Activated T-helper 2 cell treated with anti-CD3 and anti-CD28 coated beads, Interferon-gamma antibody, Interleukin-2, Interleukin-4, amounts not matched to agents 10 μg/mL and 5 μg/mL and 100 μg/mL, durations not matched to agents 14 hours and 24 hours and 36 hours (primary cell): ENCODE measurements at places on chromosomes 13 and 19.

GRCh38 chr13:50366488-50367174 lies 351.4 kb downstream of the KCNRG start:
- H3K4me3 ChIP-seq: peak overlapping the region; percentile 71
- no peaks in the 10 kb centered on the region for H3K36me3 ChIP-seq

GRCh38 chr19:14511229-14511593 lies 7.0 kb downstream of the DNAJB1 start:
- DNase-seq: no peak
- H3K27me3 ChIP-seq: no peaks in the 10 kb centered on the region
- no peak overlapping the region for H3K4me3 ChIP-seq
- H3K4me1 ChIP-seq: peaks cover 44% of the 10 kb centered on the region
- H3K36me3 ChIP-seq: peaks cover 29% of the 10 kb centered on the region

DNA sequence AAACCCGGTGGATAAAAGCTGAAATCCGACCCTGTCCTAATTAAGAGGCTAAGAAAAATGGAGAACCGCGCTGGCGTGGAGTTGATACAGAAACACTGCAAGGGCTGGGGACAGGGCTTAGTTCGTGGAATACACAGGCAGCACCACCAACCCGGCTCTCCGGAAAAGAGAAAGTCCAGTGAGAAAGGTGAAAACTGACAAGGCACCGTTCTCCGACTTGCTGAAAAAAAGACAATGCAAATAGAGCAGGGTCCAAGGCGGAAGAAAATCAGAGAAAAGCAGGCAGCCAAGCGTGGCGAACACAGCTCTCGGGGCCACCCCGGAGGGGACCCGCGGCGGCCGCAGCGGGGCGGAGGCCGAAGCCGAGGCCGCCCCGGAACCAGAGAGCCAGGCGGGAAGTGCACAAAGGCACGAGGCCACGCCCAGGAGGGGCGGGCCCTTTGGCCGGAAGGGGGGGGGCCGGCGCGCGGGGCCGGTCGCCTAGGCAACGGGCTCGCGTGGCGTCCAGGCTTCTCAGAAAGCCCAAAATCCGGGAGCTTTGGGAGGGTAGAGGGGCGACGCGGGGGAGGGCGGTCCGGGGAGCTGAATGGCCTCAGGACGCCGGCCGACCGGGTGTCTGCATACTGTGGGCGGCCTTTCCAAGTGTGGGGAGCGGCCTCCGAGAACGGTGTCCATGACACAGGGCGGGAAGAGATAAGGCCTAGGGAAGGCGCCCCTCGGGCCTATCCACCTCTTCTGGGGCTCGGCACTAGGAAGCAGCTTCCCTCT lies 1.2 kb upstream of the ING1 start:
- H3K27ac ChIP-seq: peak overlapping the region; percentile 93
- H3K36me3 ChIP-seq: no peaks in the 10 kb centered on the region
- peak overlapping the region; percentile 98 for H3K4me3 ChIP-seq
- peaks cover 13% of the 10 kb centered on the region for H3K4me1 ChIP-seq

DNA sequence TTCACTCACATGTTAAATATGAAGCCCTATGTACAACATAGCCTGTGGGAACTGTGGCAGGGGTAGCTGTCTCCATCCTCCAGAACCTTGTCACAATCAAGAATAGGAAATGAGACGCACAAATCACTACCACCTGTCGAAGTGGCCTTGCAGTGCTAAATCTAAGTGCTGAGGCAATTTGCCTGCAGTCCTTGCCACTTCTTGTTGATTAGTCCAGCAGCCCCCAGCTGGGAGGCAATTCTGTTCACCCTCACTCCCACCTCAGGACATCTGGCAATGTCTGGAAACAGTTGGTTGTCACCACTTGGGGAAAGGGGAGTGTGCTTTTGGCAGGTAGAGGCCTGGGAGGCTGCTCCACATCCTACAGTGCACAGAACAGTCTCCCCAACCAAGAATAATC lies 10.7 kb downstream of the RFX2 start:
- no peaks in the 10 kb centered on the region for H3K27me3 ChIP-seq
- peaks cover 8% of the 10 kb centered on the region for H3K36me3 ChIP-seq
- no peak for DNase-seq
- H3K4me1 ChIP-seq: peaks cover 12% of the 10 kb centered on the region
- H3K4me3 ChIP-seq: no peak overlapping the region

DNA sequence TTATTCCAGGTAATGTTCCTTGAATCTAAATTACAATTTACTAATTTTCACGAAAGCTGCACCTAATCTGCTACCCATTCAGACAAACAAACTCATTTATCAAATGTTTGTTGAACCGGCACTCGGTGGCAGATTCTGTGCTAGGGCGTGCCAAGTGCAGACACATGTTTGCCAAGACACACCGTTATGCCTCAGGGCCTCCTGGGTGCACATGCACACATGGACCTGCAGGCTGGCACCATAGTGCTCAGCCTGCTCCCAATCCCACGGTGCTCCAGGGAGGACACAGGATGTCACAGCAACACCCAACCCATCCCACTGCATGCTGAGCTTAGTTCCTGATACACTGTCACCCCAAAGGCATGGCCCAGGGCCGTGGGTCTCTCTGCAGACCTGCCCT lies 7.7 kb downstream of the SCGB2B2 start:
- H3K4me3 ChIP-seq: no peak overlapping the region
- peaks cover 6% of the 10 kb centered on the region for H3K27me3 ChIP-seq
- H3K27ac ChIP-seq: no peak overlapping the region
- DNase-seq: no peak

DNA sequence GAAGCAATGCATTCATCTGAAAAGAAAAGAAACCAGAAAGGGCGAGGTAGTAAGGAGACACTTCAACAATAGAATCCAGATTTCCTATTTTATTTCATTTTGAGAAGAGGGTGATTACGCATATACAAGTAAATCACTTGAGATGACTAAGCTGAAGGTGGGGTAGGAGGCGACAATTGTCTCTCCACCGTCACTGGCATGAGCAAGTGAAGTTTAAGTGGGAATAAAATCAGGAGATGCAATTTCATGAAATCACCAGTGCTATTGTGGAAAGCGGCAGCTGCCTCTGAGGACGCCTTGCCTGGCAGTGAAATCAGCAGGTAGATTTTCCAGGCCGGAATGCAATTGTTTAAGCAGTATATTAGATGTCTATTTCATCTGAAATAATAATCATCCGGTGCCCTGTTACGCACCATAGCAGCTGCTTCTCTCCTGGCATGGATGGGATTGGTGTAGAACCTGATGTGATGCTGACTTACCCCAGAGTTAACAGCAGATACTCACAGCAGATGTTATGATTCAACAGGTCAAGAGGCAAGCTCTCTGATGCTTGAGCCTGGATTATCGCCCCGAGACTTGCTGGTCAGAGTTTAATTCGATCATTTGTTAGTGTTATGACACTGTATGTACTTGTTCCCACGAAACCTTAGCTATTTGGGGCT lies 64.3 kb downstream of the RASL11A start:
- no peaks in the 10 kb centered on the region for H3K4me1 ChIP-seq
- peaks cover 6% of the 10 kb centered on the region for H3K27me3 ChIP-seq
- no peaks in the 10 kb centered on the region for H3K36me3 ChIP-seq
- H3K27ac ChIP-seq: no peak overlapping the region

- no peak overlapping the region for H3K27ac ChIP-seq
- DNase-seq: no peak
- H3K4me3 ChIP-seq: no peak overlapping the region
- H3K4me1 ChIP-seq: no peaks in the 10 kb centered on the region
- H3K27me3 ChIP-seq: no peaks in the 10 kb centered on the region
- no peaks in the 10 kb centered on the region for H3K36me3 ChIP-seq
Observed at GRCh38 chr13:113374511-113375175, 10.7 kb upstream of the GRTP1 start.

- DNase-seq: no peak
- H3K4me3 ChIP-seq: no peak overlapping the region
- H3K36me3 ChIP-seq: no peaks in the 10 kb centered on the region
- H3K27ac ChIP-seq: no peak overlapping the region
- no peaks in the 10 kb centered on the region for H3K27me3 ChIP-seq
Observed at GRCh38 chr19:32232449-32232848, 113.0 kb upstream of the ZNF507 start.

GRCh38 chr19:45125975-45126493 lies 33.1 kb downstream of the PPP1R37 start:
- DNase-seq: peak; percentile 58
- peaks cover 7% of the 10 kb centered on the region for H3K4me1 ChIP-seq
- no peaks in the 10 kb centered on the region for H3K27me3 ChIP-seq
- H3K36me3 ChIP-seq: no peaks in the 10 kb centered on the region

- DNase-seq: no peak
- no peaks in the 10 kb centered on the region for H3K27me3 ChIP-seq
- no peaks in the 10 kb centered on the region for H3K36me3 ChIP-seq
- H3K27ac ChIP-seq: no peak overlapping the region
- H3K4me1 ChIP-seq: no peaks in the 10 kb centered on the region
Observed at GRCh38 chr13:72444999-72445398, 282.4 kb downstream of the MZT1 start.

DNA sequence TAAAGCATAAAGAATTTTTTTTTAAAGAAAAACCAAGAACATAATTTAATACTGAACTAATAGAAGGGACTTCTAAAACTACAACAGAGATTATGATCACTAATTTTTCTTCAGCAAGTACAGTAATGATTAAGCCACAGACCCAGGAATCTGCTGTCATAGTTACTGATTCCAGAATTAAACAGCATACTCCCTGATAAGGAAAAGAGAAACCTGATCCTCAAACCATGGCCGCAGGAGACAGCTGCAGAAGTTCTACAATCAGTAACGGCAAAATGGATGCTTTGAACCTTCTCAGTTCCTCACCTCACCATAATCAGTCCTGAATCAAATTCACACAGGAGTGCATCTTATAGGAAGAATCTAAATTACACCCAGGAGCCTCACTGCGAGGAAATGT lies 939.0 kb upstream of the SLITRK1 start:
- no peak overlapping the region for H3K27ac ChIP-seq
- no peaks in the 10 kb centered on the region for H3K27me3 ChIP-seq
- no peaks in the 10 kb centered on the region for H3K4me1 ChIP-seq
- no peak overlapping the region for H3K4me3 ChIP-seq
- H3K36me3 ChIP-seq: no peaks in the 10 kb centered on the region

DNA sequence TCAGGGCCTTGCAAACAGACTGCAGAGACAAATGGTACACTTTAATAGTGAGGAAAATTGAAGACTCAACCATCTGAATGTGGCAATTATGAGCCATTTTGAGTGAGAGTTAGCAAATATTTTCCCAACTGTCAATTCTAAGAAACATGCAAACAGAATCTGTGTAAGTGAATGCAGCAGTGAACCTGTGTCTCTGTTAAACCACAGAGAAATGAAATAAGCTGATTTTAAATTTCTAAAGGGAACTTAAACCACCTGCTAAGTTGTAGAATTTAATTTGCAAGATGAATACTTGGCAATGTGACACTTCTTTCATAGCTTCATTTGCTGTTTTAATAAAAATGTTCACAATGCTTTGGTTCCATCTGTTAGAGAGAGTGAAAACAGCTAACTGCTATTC lies 42.0 kb upstream of the TDRD3 start:
- peaks cover 12% of the 10 kb centered on the region for H3K27me3 ChIP-seq
- no peak overlapping the region for H3K27ac ChIP-seq
- no peak for DNase-seq
- H3K4me3 ChIP-seq: no peak overlapping the region

DNA sequence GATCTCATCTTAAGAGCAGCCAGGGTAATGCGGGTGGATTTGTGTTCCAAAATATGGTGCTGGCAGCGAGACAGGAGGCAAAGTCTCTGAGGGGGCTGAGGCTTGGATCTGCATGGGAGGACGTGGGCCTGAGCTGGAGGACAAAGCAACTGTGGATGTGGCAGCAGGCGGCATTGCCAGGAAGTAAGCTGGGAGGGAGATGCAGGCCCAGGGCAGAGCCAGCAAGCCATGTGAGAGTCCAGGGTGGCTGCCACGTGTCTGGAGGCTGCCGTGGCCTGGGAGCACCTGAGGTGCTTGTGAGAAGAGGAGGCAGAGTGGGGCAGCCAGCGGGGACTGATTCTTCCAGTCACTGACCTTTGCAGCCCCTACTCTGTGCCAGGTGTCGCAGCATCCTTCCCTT lies 52.0 kb downstream of the DPF1 start:
- no peak overlapping the region for H3K4me3 ChIP-seq
- H3K4me1 ChIP-seq: no peaks in the 10 kb centered on the region
- H3K27ac ChIP-seq: no peak overlapping the region
- no peak for DNase-seq
- no peaks in the 10 kb centered on the region for H3K27me3 ChIP-seq

DNA sequence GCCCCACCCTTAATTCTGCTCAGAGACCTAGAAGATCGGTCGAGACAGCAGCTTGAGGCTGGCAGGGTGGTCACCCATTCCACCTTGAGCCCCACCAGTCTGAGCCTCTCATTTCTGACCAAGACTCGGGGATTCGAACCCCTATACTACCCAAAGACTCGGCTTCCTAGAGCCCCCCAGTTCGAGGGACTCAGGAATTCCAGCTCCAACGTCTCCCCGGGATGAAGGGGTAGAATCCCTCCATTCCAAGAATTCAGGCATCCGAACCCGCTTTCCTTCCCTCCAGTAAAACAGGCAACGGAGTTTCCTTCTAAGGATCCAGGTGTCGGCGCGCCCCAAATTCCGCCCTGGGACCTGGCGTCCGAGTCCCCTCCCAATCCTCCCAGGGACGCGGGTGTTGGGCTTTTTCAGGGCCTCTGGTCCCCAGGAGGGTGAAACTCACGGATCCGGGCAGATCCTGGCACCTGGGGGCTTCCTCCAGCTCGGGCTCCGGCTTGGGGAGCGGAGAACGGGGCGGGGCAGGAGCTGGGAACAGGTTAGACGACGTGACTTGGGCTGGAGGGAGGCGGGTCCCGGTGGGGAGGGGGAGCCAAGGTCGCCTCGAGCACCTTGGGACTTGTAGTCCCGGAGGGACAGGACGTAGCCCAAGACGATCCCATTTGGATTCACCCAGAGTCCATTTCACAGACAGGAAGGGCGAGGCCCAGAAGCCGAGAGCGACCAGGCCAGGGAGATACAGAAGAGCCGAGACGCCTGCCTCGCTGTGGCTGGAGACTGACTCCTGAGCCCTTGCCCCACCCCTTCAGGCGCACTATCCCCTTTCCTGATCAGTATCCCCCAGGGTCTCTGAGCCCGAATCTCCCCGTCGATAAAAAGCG lies at the start of gene PPP1R13L:
Gene PPP1R13L, minus strand, starts transcription at position 513 of the 878 bp plus-strand sequence. CDS start 6,751 bp downstream, outside the sequence.
- peaks cover 37% of the 10 kb centered on the region for H3K4me1 ChIP-seq
- peak; percentile 69 for DNase-seq
- H3K4me3 ChIP-seq: peak within 1 kb of the TSS; percentile 99
- H3K27ac ChIP-seq: peak within 1 kb of the TSS; percentile 92
- peaks cover 11% of the 10 kb centered on the region for H3K27me3 ChIP-seq
- peaks cover 20% of the 10 kb centered on the region for H3K36me3 ChIP-seq

DNA sequence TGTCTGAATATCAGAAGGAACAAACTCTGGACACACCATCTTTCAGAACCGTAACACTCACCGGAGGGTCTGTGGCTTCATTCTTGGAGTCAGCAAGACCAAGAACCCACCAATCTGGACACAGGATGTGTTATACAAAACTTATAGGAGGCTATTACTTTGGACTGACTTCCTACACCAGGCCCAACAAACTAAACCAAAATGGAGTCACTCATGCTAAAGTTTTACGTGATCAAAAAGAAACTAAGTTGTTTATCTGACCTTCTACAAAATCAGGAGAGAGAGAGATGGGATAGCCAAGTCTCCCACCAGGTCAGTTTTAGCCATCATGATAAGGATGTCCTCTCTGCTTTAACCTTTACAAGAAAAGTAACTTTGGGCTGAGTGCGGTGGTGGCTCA lies 3.2 kb upstream of the RAB11B start:
- H3K4me3 ChIP-seq: no peak overlapping the region
- no peak overlapping the region for H3K27ac ChIP-seq
- no peaks in the 10 kb centered on the region for H3K27me3 ChIP-seq
- H3K4me1 ChIP-seq: peaks cover 13% of the 10 kb centered on the region
